ENCODE measurements at places on chromosomes 12 and 14.
A peak's percentile ranks its signal among the peaks of the same experiment; 100 is the strongest.

- no peak for DNase-seq
Observed at GRCh38 chr12:102765736-102766135, 151.3 kb downstream of the PAH start.

DNA sequence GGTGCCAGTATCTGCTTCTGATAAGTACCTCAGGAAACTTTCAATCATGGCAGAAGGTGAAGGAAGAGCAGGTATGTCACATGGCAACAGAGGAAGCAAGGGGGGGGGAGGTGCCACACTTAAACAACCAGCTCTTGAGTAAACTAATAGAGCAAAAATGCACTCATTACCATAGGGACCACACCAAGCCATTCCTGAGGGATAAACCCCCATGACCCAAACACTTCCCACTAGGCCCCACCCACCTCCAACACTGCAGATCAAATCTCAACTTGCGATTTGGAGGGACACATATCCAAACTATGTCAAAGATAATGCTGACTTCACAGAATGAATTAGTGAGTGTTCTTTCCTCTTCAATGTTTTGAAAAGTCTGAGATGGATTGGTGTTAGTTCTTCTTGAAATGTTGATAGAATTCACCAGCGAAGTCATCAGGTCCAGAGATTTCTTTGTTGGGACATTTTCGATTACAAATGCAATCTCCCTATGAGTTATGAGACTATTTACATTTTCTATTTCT is 16.6 kb downstream of the TFCP2 start:
- DNase-seq, result no peak

DNA sequence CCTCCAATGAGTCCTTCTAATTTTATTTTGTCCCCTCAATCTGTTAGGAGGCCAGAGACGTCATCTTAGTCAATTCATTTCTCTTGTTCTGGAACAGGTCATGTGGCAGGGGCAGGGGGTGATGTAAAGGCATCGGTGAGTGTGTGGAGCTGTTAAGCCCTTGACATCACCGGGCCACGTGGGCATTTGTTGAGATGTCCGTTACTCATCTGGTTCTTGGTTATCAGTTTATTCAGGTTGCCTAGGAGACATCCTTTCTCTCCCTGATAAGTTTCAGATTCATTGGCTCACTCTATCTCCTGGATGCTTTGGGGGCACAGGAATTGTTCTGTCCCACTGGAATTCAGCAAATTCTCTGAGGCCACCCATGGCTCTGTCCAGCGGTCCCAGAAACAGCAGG is 33.6 kb upstream of the SEL1L start:
- DNase-seq, result no peak

GRCh38 chr14:51454351-51454750 is 197.4 kb upstream of the FRMD6 start:
- DNase-seq, result no peak

DNA sequence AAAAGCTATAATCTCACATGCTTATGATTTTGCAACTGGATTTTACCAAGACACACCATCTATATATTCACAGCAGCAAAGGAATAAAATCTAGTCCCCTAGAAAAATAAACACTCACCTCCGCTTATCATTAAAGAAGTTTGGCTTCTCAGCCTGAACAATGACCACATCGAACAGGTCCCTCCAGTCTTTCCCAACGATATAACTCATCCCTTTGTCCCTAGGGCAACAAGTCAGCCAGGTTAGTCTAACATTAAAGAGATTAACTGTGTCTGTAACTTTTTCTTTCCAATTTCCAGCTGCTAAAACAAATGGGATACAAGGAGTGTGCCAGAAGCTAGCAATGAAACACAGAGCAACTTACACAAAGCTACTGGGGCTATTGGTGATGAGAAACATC is 48.0 kb downstream of the NT5DC3 start:
- DNase-seq, result no peak

DNA sequence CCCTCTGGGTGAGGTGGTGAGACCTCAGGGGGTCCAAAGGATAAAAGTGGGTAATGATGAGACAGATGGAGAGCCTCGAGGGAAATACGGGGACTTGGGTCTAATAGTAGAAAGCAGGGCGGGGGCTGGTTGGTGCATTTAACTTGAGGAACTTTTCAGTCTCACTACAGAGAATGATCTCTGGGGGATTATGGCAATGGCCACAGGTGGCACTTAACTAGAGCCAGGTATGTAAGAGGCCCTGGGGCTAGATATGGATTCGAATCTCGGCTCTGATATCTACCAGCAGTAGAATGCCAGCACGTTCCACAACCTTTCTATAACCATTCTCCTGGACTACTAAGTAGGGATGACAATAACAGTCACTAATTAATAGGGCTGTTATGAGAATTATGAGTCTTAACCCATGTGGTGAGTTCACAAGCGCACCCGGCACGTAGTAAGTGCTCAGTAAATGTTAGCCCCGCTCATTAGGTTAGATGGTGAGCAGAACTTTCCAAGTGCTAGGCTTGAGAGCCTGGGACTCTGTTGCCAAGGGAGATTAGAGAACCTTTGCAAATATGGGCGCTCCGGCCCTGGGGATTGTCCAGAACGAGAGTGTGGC is 888 bp upstream of the PLXNC1 start:
- DNase-seq, result no peak

- DNase-seq, result no peak
Observed at GRCh38 chr12:78580296-78580695, 284.3 kb upstream of the SYT1 start.

GRCh38 chr14:21100931-21101330 is at the start of gene TMEM253:
TMEM253 (plus strand) TSS chr14:21101066; CDS start chr14:21101344, 278 bp downstream.
- DNase-seq, result no peak

- no peak for DNase-seq
Observed at GRCh38 chr12:570921-571794, 92.1 kb downstream of the NINJ2 start.

- DNase-seq, result no peak
Observed at GRCh38 chr12:45256721-45257120, 40.8 kb downstream of the ANO6 start.

GRCh38 chr12:107967170-107967569 is 161.9 kb upstream of the WSCD2 start:
- no peak for DNase-seq

- no peak for DNase-seq
Observed at GRCh38 chr12:51549637-51550036, 41.4 kb upstream of the SCN8A start.

- no peak for DNase-seq
Observed at GRCh38 chr12:77591959-77592743, 238.5 kb upstream of the NAV3 start.

- no peak for DNase-seq
Observed at GRCh38 chr12:89556976-89557375, 31.1 kb upstream of the POC1B start.

- DNase-seq, result no peak
Observed at GRCh38 chr12:130163461-130164215, 1.4 kb downstream of the FZD10 start.

- no peak for DNase-seq
Observed at GRCh38 chr14:55111122-55111708, 17.8 kb upstream of the LGALS3 start.

DNA sequence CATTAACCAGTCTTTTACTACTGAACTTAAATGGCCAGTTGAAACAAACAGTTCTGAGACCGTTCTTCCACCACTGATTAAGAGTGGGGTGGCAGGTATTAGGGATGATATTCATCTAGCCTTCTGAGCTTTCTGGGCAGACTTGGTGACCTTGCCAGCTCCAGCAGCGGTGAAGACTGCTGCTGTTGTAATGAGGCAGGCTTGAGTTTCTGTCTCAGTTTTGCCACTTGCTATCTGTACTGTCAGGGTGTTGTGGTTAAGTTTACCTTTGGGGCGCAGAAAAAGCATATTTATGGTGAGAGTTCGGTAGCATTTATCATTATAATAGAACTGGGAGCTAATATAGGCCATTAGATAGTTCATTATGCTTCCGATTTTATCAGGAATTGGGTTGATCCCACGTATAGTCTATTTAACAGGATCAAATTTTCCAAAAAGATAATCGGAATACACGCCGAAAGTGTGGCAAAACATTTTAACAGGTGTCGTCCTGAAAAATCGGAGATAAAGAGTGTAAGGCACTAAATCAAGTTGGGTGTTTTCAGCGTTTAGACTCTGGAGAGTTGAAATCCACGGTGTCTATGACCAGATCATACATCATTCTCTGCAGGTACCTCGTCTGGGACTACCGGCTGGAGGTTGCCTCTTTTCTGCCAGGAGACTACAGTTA is 688 bp upstream of the NECAP1 start:
- DNase-seq, result peak; percentile 37

DNA sequence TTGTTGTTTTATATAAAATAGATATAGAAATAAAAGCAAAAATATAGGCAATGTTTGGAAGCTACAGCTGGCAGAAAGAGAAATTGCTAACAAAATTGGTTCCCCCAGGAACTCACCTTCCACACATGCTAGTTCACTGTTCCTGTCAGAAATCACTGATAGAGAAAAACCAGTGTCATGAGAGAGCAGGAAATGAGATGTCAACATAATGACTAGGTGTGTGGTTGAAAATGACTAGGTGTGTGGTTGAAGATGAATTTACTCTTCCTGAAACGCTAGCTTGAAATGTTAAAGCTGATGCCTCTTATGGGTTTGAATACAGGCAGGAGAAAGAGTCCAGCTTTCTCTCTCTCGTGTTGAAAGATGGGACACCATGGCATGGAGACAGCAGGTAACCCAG is 216.3 kb downstream of the C12orf42 start:
- no peak for DNase-seq

DNA sequence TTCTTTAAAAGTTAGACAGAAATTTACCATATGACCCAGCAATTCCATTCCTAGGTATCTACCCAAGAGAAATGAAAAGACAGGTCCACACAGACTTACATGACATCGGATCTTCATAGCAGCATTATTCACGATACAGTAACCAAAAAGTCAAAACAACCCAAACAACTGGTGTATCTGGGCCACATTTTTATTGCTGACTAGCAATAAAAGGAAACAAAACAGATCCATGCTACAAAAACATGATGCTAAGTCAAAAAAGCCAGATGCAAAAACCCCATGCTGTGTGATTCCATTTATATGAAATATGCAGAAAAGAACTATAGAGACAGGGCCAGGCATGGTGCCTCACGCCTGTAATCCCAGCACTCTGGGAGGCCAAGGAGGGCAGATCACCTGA is 12.9 kb downstream of the TMEM120B start:
- DNase-seq, result no peak

GRCh38 chr12:53659571-53659981 is 16.3 kb downstream of the ATP5MC2 start:
- no peak for DNase-seq

GRCh38 chr12:50620109-50620977 is 115.6 kb downstream of the DIP2B start:
- no peak for DNase-seq

GRCh38 chr12:15729097-15729496 is 60.1 kb downstream of the EPS8 start:
- DNase-seq, result no peak

Data from CD4-positive, alpha-beta T cell treated with Interleukin-15 for 1 hour (primary cell).